ENCODE measurements at places on chromosomes 6 and 20.

DNA sequence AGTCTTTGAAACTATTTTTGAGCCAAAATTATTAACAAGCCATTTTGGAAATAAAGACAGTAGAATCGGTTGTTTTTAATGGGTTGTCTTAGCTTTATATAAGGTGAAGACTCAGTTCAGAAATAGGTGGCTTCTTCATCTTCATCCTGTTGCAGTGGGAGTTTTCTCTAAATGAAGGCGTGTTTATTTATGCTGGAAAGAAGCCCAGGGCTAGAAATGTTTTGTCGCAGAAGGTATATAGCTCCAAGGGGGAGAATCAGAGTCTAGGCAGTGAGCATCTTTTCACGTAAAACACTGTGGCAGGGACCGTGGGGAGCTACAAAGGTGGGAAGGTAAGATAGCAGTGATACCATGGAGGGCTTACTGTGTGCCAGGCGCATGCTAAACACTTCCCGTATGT is 34.3 kb downstream of the FARS2 start:
- DNase-seq, result no peak

GRCh38 chr6:17836293-17836692 is 129.6 kb upstream of the NUP153 start:
- no peak for DNase-seq

DNA sequence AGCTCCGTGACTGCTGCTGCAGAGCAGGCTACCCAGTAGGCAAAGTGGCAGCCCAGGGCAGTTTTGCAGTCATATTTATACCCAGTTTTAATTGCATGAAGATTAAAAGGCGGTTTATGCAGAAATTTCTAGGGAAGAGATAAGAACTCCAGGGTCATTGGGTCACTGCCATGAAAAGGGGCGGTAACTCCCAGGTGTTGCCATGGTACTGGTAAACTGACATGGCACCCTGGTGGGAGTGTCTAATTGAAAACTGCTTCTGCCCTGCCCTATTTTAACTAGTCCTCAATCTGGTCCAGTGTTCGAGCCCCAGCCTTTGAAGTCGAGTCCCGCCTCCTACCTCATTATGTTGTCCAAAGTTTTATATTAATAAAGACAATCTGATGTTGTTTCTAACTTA is 75.0 kb upstream of the FUCA2 start:
- no peak for DNase-seq

- peak; percentile 9 for DNase-seq
Observed at GRCh38 chr6:43454696-43455530, 435 bp downstream of the DLK2 start.

- no peak for DNase-seq
Observed at GRCh38 chr6:56739836-56740815, 97.4 kb upstream of the DST start.

DNA sequence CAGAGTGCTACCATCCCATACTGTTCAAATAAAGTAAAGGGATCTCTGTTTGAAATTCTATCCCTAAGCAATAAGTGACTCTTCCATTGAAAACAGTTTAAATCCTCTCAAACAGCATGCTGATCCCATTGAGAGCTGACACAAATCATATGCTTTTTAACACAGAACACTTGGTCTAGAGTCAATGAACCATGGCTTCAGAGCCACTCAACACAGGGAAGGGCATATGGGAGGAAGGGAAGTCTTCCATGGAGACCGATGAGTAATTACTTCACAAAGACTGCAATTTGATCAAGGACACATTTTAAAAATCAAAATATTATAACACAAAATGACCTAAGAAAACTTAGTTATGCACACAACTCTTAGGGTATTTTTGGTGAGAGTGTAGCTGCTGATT is 1073.0 kb upstream of the MAP3K7 start:
- DNase-seq, result no peak

All from stimulated activated CD8-positive, alpha-beta memory T cell treated with anti-CD3 and anti-CD28 coated beads, Interleukin-2, amount 100 ng/mL, for 48 hours (primary cell).